Effector memory CD8-positive, alpha-beta T cell (primary cell): ENCODE measurements at places on chromosomes 13 and 19.
A peak's percentile ranks its signal among the peaks of the same experiment; 100 is the strongest.

DNA sequence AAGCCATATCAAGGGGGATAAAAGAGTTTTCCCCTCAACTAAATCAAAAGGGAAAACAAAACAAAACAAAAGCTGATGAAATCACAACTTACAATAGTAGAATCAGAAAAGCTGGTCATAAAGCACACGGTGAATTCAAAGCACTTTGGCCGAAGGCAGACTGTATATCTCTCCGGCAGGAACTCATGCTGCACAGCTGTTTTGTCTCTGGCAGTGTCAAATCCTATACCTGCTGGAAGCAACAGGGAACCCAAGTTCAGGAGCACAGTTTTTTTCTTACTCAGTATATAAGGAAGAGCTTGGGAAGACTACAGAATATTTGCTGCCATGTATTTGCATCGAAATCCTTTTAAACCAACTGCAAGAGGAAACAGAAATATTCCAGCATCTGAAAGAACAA, 213.7 kb downstream of the RFC3 start:
- H3K27me3 ChIP-seq = no peaks in the 10 kb centered on the region
- H3K4me1 ChIP-seq = no peaks in the 10 kb centered on the region
- H3K36me3 ChIP-seq = no peaks in the 10 kb centered on the region
- no peak overlapping the region for H3K4me3 ChIP-seq
- DNase-seq = no peak
- H3K27ac ChIP-seq = no peak overlapping the region

DNA sequence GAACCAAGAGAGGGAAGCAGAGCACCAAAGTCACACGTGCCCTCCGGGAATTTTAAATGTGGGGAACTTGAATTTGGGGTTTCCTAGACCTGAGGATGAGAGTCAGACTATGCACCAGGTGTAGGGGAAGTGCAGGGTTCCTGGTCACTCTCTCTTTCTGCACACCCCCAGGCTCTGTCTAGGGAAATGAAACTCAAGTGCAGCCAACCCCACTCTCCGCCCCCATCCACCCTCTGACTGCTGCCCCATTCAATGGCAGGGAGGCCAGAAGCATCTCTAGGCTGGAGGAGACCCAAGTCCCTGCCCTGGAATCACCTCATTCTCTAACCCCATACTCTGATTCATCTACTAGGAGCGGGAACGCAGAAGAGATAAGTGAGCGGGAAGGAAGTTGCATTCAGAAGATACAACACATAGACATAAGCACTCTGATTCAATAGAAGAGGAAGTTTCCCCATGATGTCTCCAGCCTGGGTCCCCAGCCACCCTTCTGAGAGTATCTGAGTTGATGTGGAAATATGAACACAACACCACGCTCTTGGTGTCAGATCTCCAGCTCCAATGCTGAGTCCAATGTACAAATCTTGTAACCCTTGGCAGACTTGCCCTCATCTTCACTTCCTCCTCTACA, 4.7 kb upstream of the SIGLEC14 start:
- H3K27ac ChIP-seq = no peak overlapping the region
- DNase-seq = no peak
- H3K4me3 ChIP-seq = no peak overlapping the region
- H3K27me3 ChIP-seq = peaks cover 54% of the 10 kb centered on the region
- no peaks in the 10 kb centered on the region for H3K36me3 ChIP-seq

DNA sequence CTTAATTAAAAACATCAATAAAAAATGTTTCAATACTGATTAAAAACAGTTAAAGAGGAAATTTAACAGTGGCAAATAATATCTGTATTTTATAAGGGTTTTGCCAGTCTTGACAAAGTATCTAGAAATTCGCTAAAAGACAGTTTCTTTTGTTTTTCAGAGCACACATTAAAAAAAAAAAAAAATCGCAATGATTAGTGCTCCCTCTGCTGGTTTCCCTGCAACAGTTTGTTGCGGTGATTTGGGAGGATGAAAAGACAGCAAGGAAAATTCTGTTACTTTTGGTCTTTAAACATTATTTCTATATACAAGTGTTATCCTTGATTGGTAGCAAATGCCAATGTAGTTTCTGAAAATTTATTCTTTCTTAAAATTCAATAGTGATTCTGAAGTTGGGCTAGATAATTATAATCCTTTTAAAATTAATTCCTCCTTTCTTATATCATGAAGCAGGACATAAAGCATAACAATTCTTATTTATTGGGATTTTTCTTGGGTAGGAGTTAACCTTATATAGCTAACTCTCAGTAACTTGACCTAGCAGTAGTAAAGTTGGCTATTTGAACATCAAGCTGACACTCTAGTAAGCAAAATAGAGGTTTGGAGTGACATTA, 23.1 kb upstream of the SPRY2 start:
- H3K36me3 ChIP-seq = no peaks in the 10 kb centered on the region
- no peaks in the 10 kb centered on the region for H3K4me1 ChIP-seq
- no peak overlapping the region for H3K27ac ChIP-seq
- H3K4me3 ChIP-seq = no peak overlapping the region
- no peak for DNase-seq
- no peaks in the 10 kb centered on the region for H3K27me3 ChIP-seq

DNA sequence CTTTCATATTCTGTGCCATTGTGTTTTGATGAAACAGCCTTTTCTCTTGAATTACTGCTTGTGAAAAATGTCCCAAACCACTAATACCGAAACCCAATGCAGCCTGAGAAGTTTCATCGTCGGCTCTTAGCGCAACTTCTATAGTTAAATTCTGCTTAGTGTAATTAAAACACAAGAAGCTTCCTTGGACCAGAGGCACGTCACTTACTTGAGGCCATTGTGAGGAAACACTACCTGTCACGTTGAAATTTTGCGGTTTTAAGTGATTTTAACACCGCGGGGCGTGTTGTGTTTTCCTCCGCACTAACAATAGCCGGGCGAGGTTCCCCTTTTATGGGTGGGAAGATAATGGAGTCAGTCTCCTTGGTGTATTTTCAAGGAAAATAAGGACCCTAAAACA, 70.9 kb downstream of the GGACT start:
- H3K4me3 ChIP-seq = peak overlapping the region; percentile 51
- H3K27me3 ChIP-seq = no peaks in the 10 kb centered on the region
- H3K4me1 ChIP-seq = peaks cover 12% of the 10 kb centered on the region
- peak overlapping the region; percentile 27 for H3K27ac ChIP-seq
- peaks cover 2% of the 10 kb centered on the region for H3K36me3 ChIP-seq

DNA sequence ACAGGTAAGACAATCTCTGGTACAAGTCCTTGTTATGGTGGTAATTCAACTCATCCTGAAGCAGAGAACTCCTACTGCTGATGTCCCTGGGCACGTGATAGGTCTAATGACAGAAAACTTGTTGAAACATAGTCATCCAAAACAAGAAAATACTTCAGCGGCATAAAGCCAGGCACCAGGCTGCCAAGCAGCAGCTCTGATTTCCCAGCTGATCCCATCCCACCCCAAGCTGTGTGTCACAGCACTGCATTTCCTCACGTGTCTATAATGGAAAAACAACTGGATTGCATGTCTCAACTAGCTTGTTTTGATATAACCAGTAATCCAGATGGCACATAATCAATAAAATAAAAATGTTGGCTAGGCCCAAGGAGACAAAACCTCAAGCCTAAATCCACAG, 64.8 kb downstream of the MIPEP start:
- no peaks in the 10 kb centered on the region for H3K27me3 ChIP-seq
- no peak overlapping the region for H3K4me3 ChIP-seq
- DNase-seq = no peak
- H3K27ac ChIP-seq = no peak overlapping the region
- H3K36me3 ChIP-seq = no peaks in the 10 kb centered on the region

DNA sequence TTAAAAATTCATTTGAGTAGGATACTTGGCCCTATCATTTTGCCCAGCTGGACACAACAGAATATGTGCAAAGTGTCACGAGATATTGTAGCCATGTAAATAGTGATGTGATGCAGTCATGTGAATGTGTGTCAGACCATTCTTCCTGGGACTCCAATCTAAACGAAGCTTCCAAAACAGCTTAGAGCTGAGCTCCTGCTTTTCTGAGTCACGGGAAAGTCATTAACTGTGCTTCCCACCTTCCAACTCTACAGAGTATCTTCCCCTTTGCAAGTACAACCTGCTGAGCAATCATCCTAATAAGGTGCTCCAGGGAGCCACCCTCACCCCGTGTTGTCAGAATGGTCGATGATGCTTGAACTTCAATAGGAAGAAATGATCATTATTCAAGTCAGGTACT, 294.7 kb downstream of the MYO16 start:
- H3K4me1 ChIP-seq = no peaks in the 10 kb centered on the region
- no peak overlapping the region for H3K4me3 ChIP-seq
- peaks cover 12% of the 10 kb centered on the region for H3K27me3 ChIP-seq
- DNase-seq = no peak

DNA sequence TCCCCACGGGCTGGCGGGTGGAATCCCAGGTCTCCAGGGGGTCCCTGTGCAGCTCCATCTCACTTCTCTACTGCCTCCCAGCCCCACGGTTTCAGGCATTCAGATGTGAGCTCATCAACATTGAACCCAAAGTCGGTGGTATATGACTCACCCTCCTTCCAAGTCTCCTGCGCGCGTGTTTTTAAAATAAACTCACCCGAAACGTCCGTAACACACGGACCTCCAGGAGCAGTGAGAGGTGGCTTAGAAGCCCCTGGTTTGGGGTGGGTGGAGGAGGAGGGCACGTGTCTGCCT, 14.0 kb upstream of the CRTC1 start:
- peaks cover 33% of the 10 kb centered on the region for H3K36me3 ChIP-seq
- no peaks in the 10 kb centered on the region for H3K27me3 ChIP-seq
- DNase-seq = no peak
- H3K4me3 ChIP-seq = no peak overlapping the region
- H3K4me1 ChIP-seq = no peaks in the 10 kb centered on the region
- H3K27ac ChIP-seq = no peak overlapping the region

GRCh38 chr19:55257461-55258420, 1.1 kb downstream of the PPP6R1 start:
- peak overlapping the region; percentile 97 for H3K27ac ChIP-seq
- peaks cover 40% of the 10 kb centered on the region for H3K36me3 ChIP-seq
- H3K4me1 ChIP-seq = peaks cover 50% of the 10 kb centered on the region
- H3K4me3 ChIP-seq = peak overlapping the region; percentile 96

- no peaks in the 10 kb centered on the region for H3K36me3 ChIP-seq
- H3K27me3 ChIP-seq = no peaks in the 10 kb centered on the region
- H3K4me3 ChIP-seq = no peak overlapping the region
- H3K27ac ChIP-seq = no peak overlapping the region
- no peak for DNase-seq
Measured at GRCh38 chr13:63737418-63737817, 2321.8 kb upstream of the PCDH20 start.

- no peaks in the 10 kb centered on the region for H3K27me3 ChIP-seq
- H3K27ac ChIP-seq = no peak overlapping the region
- DNase-seq = no peak
- H3K4me1 ChIP-seq = peaks cover 7% of the 10 kb centered on the region
- peaks cover 4% of the 10 kb centered on the region for H3K36me3 ChIP-seq
Measured at GRCh38 chr13:42981853-42982252, 10.2 kb downstream of the EPSTI1 start.

- no peaks in the 10 kb centered on the region for H3K27me3 ChIP-seq
- H3K36me3 ChIP-seq = no peaks in the 10 kb centered on the region
- no peak for DNase-seq
Measured at GRCh38 chr13:100273552-100273951, 184.7 kb downstream of the PCCA start.
